ENCODE measurements at places on chromosomes 1 and 21. TPM values are rescaled to one million over a fixed set of nuclear protein-coding genes. Genes with fewer than 3 reads are reported as not detected.

The PTPN22 gene
- total RNA-seq: 3.4 TPM

The MTMR11 gene
- 13.8 TPM for total RNA-seq

The IGSF8 gene
- total RNA-seq: 24.5 TPM

The SMIM1 gene
- total RNA-seq: 1.3 TPM

The SLAMF6 gene
- total RNA-seq: 3.2 TPM

The CAMSAP2 gene
- total RNA-seq: 36.4 TPM

The AMY1A gene
- total RNA-seq: not detected

The KNCN gene
- not detected for total RNA-seq

The LORICRIN gene
- total RNA-seq: not detected

The MTARC1 gene
- total RNA-seq: 32.1 TPM

The KRTAP6-3 gene
- not detected for total RNA-seq

The S100A1 gene
- 40.0 TPM for total RNA-seq

The SPRR1B gene
- total RNA-seq: not detected

The SPATA17 gene
- 0.59 TPM for total RNA-seq

The NTMT2 gene
- total RNA-seq: not detected

The ANGPTL3 gene
- total RNA-seq: not detected

The PGLYRP3 gene
- not detected for total RNA-seq

The MROH7 gene
- total RNA-seq: 5.3 TPM

The MR1 gene
- total RNA-seq: 12.8 TPM

The GPR52 gene
- 5.9 TPM for total RNA-seq

The DLGAP3 gene
- total RNA-seq: 0.15 TPM

The PM20D1 gene
- 0.16 TPM for total RNA-seq

The NBPF8 gene
- total RNA-seq: 18.7 TPM

The RBM11 gene
- total RNA-seq: 5.6 TPM

The PLEKHA6 gene
- total RNA-seq: 34.0 TPM

The CLDN17 gene
- not detected for total RNA-seq

The FAM72A gene
- 0.98 TPM for total RNA-seq

The PPIAL4G gene
- 0.15 TPM for total RNA-seq

The WDTC1 gene
- total RNA-seq: 33.4 TPM

The LCE3E gene
- total RNA-seq: not detected

The PRRX1 gene
- total RNA-seq: 73.1 TPM

The CFHR3 gene
- total RNA-seq: not detected

The TPTE gene
- not detected for total RNA-seq

The GFI1 gene
- 0.80 TPM for total RNA-seq

The UAP1 gene
- 190 TPM for total RNA-seq

The DMRTA2 gene
- 0.16 TPM for total RNA-seq

The CXADR gene
- total RNA-seq: 0.32 TPM

The SPATA1 gene
- 0.33 TPM for total RNA-seq

The IL24 gene
- total RNA-seq: not detected

The RAD54L gene
- 1.8 TPM for total RNA-seq

The RGSL1 gene
- total RNA-seq: not detected

The RAB7B gene
- total RNA-seq: 2.9 TPM

The KPRP gene
- not detected for total RNA-seq

The VCAM1 gene
- total RNA-seq: 10.4 TPM

The UBASH3A gene
- 0.32 TPM for total RNA-seq

The COL8A2 gene
- 3.4 TPM for total RNA-seq

The MROH9 gene
- not detected for total RNA-seq
